ENCODE measurements at places on chromosomes 13 and 19. TPM values are rescaled to one million over a fixed set of nuclear protein-coding genes. Genes with fewer than 3 reads are reported as not detected.

Gene PLIN4
- 5.1 TPM for total RNA-seq

Gene TIMM50
- 61.1 TPM for total RNA-seq

DNA sequence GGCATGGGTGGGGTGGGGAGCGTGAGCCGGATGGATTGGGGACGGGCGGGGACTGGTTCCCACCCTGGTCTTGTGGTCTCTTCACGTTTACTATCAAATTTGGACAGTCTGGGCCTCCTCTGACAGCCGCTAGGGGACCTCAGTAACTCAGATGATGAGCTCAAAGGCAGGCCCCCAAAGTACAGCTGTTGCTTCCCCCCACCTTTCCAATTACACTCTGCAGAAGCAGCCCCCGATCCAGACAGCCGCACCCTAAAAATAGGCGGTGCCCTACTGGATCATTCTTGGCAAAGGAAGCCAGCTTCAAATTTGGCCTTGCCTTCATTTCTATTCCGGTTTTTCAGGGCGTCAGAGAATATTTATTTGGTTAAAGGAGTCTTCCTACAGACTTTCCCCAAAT lies 1.9 kb upstream of the FOXO1 start:
- H3K36me3 ChIP-seq = no peaks in the 10 kb centered on the region
- H3K4me3 ChIP-seq = no peak overlapping the region
- peak; percentile 75 for DNase-seq
- H3K27me3 ChIP-seq = no peaks in the 10 kb centered on the region
- no peaks in the 10 kb centered on the region for H3K4me1 ChIP-seq

- H3K4me3 ChIP-seq = no peak overlapping the region
- H3K36me3 ChIP-seq = no peaks in the 10 kb centered on the region
- no peaks in the 10 kb centered on the region for H3K27me3 ChIP-seq
- H3K4me1 ChIP-seq = no peaks in the 10 kb centered on the region
- DNase-seq = no peak
Observed at GRCh38 chr13:59621773-59622172, 542.0 kb downstream of the DIAPH3 start.

GRCh38 chr19:44955505-44956439 lies 592 bp downstream of the CLPTM1 start:
- no peaks in the 10 kb centered on the region for H3K4me1 ChIP-seq
- H3K36me3 ChIP-seq = peaks cover 10% of the 10 kb centered on the region
- no peaks in the 10 kb centered on the region for H3K27me3 ChIP-seq
- peak overlapping the region; percentile 87 for H3K27ac ChIP-seq
- DNase-seq = no peak
